ENCODE measurements at places on chromosomes 6 and 20. TPM values are rescaled to one million over a fixed set of nuclear protein-coding genes. Genes with fewer than 3 reads are reported as not detected.

DNA sequence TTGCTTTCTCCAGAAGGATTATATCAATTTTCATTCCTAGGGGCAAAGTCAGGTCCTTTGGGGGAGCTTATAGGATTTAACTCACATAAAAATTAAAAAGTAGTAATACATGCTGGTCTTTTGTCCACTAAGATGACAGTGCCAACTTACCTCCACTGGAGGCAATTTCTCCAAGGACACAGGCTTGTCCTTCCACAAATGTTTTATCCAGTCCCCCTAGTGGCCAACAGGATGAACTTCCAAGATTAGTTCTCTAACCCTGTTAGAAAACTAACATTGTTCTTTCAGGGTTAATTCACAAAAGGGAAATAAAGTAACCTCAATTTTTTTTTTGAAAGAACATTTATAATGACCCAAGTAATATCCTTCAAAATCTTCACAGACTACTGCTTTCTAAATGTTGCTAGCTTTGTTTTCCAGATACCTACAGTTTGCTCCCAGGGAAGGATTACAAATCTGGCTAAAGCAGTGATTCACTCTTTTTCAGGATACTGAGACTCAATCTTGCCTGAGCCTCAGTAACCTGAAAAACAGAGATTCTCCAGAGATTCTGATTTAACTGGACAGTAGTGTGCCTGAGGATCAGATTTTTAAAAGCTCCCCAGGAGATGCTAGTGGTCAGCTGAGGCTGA lies 31.7 kb upstream of the UBR2 start:
- no peak for DNase-seq

Gene C6orf163
- total RNA-seq = 0.76 TPM

- DNase-seq = no peak
Measured at GRCh38 chr20:1094751-1095150, 23.7 kb upstream of the PSMF1 start.

GRCh38 chr6:27810768-27811450 lies 101.3 kb downstream of the OR2B2 start:
- no peak for DNase-seq

DNA sequence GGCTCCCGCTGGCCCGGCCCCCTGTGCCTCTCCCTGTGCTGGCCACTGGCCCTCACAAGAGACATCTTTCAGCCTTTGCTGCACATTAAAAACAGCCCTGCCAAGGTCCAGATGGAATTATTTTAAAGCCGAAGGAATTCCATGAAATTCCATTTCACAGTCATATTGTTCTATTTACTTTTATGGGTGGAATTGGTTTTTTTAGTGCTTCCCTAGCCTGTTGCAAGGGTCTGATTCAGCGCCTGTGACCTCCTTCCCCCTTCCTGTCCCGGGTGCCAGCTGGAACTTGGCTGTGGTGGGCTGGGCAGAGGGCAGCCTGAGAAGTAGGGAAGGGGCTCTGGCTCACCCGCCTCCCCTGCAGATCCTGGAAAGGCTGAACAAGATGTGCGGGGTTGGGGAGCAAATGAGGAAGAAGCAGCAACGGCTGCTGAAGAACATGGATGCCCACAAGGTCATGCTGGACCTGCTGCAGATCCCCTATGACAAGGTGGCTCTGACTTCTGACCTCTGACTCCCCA lies 34.3 kb downstream of the UQCC2 start:
- no peak for DNase-seq

DNA sequence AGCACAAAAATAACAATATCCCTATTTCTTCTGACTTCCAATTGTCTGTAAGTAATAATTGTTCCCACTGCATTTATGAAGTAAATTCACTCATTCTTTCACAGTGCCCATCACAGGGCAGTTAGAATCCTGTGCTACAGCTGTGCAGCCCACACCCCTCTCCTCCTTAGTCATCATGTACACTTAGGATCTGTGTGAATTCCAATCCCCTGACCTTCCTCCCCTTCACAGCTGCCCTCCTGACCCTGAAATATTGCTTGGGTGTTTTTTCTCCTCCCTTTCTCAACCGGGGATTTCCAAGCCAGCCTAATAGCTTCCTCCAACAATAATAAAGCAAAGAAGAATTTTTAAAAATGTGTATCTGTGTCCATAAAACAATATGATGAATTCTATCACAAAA lies 91.5 kb upstream of the BEND6 start:
- DNase-seq = no peak

Gene ZNF165
- 2.0 TPM for total RNA-seq

- no peak for DNase-seq
Measured at GRCh38 chr6:146551545-146551944, 7.9 kb downstream of the RAB32 start.

DNA sequence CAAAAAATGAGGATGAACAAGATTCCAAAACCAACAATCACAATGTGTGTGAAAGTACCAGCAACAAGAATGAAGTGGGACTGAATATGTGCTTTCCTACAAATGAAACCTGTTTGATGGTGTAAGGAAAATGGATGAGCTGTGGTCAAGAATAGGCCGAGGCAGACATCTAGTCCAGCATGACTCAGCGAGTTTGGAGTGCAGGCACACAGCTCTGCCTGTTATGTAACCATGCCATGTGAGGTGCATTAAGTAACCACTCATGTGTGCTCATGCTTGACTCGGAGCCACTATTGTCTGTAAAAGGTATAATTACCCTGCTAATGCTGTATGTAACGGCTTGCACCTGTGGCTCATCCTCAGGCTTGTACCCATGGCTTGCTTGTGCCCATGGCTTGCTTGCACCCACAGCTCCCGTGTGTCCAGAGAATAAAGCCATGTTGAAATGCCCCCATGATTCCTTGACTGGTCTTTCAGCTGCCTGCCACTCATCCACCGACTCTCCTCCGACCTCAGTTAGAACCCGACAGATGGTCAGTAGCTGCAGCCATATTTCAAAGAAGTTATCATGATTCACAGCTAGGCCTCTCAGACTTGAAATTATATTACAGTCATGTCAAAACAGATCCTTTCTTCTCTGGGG lies 98.7 kb downstream of the BACH2 start:
- no peak for DNase-seq

DNA sequence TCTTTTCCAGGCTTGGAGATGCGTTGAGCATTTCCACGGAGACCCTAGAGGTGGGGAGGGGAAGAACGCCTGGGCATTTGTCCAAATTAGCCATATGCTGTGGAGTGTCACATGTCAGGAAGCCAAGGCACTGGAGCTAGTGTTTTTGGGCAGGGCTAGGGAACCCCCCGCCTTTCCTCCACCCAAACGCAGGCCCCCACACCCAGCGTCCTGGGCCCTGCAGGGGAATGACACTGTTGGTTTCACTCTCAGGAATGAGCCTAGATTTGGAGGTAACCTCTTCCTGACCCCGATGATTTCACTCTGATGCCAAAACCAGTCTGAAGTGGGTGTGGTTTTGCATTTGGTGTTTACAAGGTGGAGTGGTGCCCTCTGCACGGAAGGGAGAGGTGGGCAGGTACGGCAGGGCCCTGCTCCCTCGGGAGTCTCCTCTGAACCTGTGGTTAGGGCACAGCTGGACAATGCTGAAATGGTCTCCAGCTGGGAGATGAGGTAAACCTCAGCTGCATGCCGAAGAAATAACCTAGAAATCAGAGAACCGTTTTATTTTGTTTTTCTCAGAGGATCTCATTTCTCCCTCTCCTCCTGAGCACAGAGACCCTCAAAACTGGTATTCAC lies 29.5 kb downstream of the MTHFD1L start:
- no peak for DNase-seq
